ENCODE measurements at places on chromosomes 3 and 15. TPM values are rescaled to one million over a fixed set of nuclear protein-coding genes. Genes with fewer than 3 reads are reported as not detected.

Gene GPR62
- not detected for total RNA-seq

Gene MASP1
- total RNA-seq = not detected

Gene PIK3R4
- total RNA-seq = 22.1 TPM

Gene SERPINI2
- not detected for total RNA-seq

Gene ACOX2
- not detected for total RNA-seq

DNA sequence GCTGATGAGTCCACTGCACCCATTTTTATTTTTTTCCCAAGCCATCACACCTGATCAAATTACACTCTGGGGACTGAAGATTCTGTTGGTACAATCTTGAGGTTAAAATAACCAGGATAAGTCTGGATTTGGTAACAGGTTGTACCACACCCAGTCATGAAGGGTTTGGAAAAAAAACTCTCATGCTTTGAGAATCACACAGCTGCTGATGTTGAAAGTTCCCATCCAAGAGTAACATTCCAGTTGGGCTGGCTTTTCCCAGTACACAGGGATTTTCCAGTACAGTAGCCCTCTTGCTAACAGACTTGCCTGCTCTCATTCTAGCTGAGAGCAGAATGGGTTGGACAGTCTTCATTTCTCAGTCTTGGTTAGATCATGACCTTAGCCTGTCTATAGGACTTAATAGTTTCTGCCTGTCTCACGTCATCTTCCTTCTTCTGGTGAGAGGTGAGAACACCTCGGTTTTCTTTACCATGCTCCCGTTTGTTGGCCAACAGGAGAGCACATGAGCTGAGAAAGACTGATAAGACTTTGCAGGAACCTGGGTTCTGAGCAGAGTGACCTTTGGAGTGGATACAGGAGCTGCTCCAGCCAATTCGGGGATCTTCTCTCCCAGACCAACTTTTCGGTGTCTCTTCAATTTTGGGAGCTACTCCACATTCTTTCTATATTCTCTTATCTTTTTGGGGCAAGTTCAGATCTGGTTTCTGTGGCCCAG lies 300.1 kb upstream of the LYSMD4 start:
- H3K27ac ChIP-seq = no peak overlapping the region
- DNase-seq = no peak
- H3K36me3 ChIP-seq = peaks cover 10% of the 10 kb centered on the region
- no peak overlapping the region for H3K4me3 ChIP-seq

DNA sequence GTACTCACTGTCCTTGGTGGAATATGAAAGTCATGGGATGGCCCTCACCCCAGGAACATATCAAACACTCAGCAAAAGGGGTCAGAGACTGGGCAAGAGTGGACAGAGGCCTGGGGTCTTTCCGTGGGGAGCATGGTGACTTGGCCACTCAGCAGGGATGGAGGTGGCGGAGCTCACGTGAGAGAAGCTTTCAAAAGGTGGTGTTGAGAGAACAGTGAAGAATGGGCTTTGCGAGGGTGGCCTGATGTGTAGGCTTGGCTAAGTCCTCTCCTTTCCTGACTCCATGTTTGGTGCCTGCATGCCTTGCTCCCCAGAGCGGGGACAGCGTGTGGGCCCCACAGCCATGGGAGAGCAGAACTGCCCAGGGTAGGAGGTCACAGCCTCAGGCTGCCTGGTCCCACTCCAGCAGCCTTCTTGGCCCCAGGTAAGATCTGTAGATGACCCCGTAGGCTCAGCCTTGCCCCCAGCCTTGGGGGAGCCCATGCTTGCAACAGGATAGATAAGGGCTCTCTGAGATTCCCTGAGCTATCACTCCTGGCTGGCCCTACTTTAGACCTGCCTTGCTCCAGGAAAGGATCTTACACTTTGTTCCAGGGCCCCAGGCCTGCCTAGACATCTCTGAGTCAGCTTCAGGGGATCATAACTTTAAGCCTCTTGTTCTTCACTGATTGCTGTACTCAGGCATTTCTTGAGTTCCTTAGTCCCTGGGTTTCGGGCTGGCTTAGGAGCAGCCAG lies 17.0 kb downstream of the RPLP1 start:
- no peak for DNase-seq
- peaks cover 27% of the 10 kb centered on the region for H3K4me1 ChIP-seq
- H3K27me3 ChIP-seq = peaks cover 12% of the 10 kb centered on the region
- H3K27ac ChIP-seq = no peak overlapping the region
- H3K36me3 ChIP-seq = no peaks in the 10 kb centered on the region

GRCh38 chr15:85030301-85030929 lies 48.8 kb downstream of the PDE8A start:
- peak overlapping the region; percentile 46 for H3K4me3 ChIP-seq
- peak overlapping the region; percentile 16 for H3K27ac ChIP-seq
- no peaks in the 10 kb centered on the region for H3K36me3 ChIP-seq

DNA sequence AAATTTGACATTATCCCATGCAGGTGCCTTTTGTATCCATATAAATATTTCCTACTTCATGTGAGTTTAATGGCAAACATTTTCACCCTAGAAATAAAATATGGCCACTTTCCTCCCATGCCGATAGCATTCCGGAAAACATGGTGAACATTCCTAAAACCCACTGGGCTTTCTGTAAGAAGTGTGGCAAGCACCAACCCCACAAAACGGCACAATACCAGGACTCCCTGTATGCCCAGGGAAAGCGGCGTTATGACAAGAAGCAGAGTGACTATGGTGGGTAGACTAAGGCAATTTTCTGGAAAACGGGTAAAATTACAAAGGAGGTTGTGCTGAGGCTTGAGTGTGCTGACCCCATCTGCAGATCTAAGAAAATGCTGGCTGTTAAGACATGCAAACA lies 7.6 kb downstream of the ANXA2 start:
- peaks cover 59% of the 10 kb centered on the region for H3K4me1 ChIP-seq
- peaks cover 3% of the 10 kb centered on the region for H3K36me3 ChIP-seq
- no peak overlapping the region for H3K27ac ChIP-seq
- peaks cover 7% of the 10 kb centered on the region for H3K27me3 ChIP-seq
- no peak for DNase-seq
- H3K4me3 ChIP-seq = peak overlapping the region; percentile 53

DNA sequence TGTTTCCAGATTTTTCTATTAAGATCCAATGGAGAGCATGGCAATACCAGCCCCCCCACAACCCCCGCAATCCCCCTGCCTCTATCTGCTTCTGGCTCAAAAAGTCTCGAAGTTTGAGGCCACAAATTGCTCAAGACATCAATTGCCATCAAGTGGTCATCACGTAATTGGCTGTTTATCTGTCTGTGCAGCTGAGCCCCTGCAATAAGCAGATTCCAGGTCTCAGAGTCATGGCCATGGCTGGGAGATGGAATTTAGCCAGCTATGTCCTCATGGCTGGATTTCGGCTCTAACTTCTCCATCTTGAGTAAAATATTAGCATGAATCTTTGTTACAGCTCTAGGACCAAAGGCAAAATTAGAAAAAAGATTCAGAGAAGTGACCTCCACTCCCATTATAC lies 22.7 kb downstream of the SSUH2 start:
- H3K27ac ChIP-seq = no peak overlapping the region
- no peak overlapping the region for H3K4me3 ChIP-seq
- DNase-seq = no peak
- no peaks in the 10 kb centered on the region for H3K36me3 ChIP-seq

DNA sequence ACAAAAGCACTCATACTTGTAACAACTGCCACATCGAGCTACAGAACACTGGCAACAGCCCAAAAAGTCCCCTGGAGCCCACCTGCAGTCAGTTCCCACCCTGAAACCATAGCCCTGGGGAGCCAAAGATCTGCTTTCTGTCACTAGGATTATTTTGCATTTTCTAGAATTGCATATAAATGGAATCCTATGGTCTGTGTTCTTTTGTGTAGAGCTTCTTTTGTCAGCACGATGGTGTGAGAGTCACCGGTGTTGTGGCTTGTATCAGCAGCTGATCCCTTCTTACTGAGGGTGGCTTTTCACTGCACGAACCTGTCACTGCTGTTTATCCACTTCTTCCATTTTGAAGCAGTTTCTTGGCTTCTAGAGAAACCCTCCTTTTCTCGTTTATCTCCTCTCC lies 60.1 kb upstream of the PRR23E start:
- no peak overlapping the region for H3K27ac ChIP-seq
- H3K36me3 ChIP-seq = no peaks in the 10 kb centered on the region
- H3K27me3 ChIP-seq = peaks cover 45% of the 10 kb centered on the region
- H3K4me3 ChIP-seq = no peak overlapping the region

- no peaks in the 10 kb centered on the region for H3K27me3 ChIP-seq
- H3K36me3 ChIP-seq = no peaks in the 10 kb centered on the region
- no peak overlapping the region for H3K4me3 ChIP-seq
- H3K4me1 ChIP-seq = no peaks in the 10 kb centered on the region
- H3K27ac ChIP-seq = no peak overlapping the region
- no peak for DNase-seq
These were observed 20.5 kb upstream of the CCDC54 start for GRCh38 chr3:107356706-107357105.

DNA sequence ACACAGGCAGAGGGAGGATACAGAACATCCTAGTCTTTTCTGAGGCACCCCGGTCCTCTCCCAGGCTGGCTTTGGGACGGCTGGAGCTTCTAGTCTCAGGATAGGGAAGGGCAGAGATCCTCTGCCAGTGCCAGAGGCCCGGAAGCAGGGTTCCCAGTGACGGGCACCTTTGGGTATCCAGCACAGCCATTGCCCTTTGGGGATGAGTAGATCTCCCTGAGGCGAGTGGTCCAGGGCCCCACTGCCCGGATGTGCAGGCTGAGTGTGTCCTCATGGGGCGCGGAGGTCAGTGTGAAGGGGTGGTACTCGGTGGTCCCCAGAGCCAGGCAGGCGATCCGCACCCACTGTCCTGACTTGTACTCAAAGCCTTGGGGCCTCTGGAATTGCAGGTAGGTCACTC lies 18.3 kb downstream of the DUOX2 start:
- H3K4me1 ChIP-seq = no peaks in the 10 kb centered on the region
- H3K4me3 ChIP-seq = no peak overlapping the region
- H3K27ac ChIP-seq = no peak overlapping the region

All from activated T-cell treated with anti-CD3 and anti-CD28 coated beads, Interleukin-2, amount 50 U/mL, for 72 hours (primary cell).